Stimulated activated CD4-positive, alpha-beta T cell treated with anti-CD3 and anti-CD28 coated beads, Interleukin-1b, Interleukin-23, amount 100 ng/mL, for 4 hours (primary cell): ENCODE measurements at places on chromosomes 5 and 9.

GRCh38 chr5:76771705-76772405, 47.0 kb upstream of the F2RL1 start:
- no peak for DNase-seq

DNA sequence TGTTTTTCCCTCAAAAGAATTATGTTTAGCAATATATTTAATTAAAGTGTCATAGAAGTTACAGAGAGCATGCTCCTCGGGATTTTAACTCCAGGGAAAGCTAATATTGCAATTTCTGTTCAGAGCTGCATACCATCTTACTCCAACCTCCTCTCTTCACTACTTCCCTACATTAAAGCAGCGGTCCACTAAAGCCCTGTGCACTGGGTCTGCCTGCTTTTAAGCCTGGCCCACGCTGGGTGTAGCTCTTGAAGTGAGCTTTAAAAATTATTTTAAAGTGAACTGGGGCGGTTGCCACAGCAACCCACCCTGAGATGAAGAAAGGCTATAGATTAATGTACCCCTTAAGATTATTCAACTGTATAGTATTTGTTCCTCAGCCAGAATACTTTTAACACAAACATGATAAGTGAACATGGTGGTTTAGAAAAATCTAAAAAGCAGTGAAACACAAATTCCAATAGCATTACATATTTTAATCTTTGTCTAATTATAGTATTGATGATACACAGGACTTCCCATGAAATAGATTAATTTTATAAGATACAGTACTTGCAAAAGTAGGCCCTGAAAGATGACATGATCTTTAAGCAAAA, 3.9 kb upstream of the MEF2C start:
- no peak for DNase-seq

DNA sequence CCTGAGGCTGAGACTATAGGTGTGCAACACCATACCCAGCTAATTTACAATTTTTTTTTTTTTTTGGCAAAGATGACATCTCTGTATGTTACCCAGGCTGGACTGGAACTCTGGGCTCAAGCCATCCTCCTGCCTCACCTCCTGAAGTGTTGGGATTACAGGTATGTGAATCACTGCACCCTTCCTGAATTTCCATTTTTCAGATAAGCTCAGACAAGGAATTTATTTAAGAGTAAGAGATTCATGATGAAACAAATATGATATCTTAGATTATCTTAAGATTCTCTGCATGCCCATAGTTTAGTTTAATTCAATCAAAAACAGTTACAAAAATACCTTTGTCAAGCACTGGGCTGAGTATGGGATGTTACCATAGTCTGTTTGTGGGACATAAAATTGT, 128.4 kb upstream of the BASP1 start:
- DNase-seq: no peak

DNA sequence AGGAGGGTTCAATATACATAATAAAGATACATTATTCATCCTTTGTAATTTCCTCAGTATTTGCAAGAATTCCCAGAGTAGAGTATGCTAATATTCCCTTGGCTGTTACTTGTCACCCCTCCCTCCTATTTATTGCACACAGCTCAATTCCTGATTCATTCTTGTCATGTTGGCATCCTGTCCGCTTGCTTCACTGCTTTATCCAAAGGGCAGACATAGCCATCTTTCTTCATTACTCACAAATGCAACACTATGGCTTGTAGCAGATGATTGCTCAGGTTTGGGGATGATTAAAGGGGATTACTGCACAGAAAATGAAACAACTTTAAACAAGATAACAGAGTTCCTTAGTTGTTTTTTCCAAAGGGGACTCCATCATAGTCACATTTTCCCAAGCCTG, 1.2 kb upstream of the IL33 start:
- no peak for DNase-seq

DNA sequence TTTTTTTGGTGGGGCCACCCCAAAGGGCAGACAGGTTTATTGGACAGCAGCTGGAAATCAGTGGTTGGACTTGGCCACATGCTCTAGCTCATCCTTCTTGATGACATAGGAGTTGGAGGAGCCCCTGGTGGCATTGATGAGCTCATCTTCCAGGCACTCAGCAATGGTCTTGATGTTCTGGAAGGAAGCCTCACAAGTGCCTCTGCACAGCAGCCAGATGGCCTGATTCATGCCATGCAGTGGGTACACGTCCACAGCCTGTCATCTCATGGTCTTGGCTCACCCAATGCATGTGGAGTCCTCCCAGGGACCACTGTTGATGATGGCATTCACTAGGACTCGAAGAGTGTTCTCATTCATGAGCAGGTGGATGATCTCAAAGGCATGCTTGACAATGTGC, 11.3 kb upstream of the RCL1 start:
- no peak for DNase-seq

- DNase-seq: no peak
These were observed 242.3 kb upstream of the NREP start for GRCh38 chr5:111999286-111999685.
